ENCODE measurements at places on chromosomes 16 and 17.

- no peak for DNase-seq
Measured at GRCh38 chr17:73719588-73720071, 75.4 kb upstream of the SDK2 start.

- no peak for DNase-seq
Measured at GRCh38 chr17:71145486-71145885, 975.3 kb upstream of the SOX9 start.

GRCh38 chr17:48505788-48506187 lies 25.0 kb downstream of the HOXB1 start:
- no peak for DNase-seq

DNA sequence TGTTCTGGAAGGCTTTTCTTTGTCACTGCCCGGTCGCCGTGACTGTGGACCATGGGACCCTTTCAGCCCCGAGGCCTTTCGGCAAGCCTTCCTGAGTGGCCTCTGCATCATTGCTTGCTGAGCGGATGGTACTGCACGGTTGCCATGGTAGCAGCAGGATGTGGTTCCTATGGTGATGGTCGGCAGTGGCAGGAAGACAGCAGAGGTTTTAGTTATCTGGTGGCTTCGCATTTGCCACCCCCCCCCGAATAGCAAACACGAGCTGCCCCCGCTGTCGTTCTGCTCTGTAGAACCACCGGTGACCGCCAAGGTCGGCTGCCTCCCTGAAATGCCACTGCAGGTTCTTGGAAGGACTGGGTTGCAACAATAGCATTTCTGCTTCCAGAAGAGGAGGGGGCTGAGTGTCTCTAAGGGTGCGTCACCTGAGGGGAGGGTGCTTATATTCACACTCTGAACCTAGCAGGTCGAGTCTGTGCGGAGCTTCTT lies 76.6 kb downstream of the CMIP start:
- DNase-seq = no peak

DNA sequence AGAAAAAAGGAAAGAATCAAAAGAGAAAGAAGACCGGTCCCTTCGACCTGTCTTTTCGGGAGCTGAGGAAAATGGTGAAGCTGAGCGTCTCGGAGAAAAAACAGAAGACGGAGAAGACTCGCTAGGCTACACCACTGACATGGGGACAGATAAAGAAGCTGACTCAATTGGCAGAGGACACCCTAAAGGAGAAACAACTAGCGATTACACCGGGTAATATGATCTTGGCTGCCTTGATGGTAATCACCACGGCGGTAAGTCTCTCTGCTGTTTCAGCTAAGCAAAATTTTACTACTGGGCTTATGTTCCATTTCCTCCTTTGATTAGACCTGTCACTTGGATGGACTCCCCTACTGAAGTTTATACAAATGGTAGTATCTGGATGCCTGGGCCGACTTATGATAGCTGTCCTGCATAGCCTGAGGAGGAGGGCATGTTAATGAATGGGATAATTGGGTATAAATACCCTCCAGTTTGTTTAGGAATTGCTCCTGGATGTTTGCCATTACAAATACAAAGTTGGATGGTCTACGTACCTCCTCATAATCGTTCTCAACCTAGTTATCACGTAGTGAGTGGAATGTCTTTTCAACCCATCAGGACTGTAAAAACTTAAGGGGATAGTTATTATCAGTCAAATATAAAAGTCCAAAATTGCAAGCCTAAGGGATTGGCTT lies 24.1 kb downstream of the ALOX15B start:
- no peak for DNase-seq

DNA sequence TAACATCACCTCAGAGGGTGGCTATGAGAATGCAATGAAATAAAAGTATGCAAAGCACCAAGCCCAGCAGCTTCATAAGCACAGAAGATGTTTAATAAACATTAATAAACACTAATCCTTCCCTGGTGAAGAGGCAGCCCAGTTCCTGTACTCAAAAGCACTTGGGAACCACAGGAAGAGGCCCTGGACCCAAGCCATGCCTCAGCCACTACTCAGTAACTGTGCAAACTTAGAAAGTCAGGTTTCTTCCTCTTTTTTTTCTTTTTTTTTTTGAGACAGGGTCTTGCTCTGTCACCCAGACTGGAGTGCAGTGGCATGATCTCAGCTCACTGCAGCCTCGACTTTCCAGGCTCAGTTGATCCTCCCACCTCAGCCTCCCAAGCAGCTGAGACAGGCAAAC lies 5.3 kb downstream of the ARHGAP17 start:
- DNase-seq = no peak

DNA sequence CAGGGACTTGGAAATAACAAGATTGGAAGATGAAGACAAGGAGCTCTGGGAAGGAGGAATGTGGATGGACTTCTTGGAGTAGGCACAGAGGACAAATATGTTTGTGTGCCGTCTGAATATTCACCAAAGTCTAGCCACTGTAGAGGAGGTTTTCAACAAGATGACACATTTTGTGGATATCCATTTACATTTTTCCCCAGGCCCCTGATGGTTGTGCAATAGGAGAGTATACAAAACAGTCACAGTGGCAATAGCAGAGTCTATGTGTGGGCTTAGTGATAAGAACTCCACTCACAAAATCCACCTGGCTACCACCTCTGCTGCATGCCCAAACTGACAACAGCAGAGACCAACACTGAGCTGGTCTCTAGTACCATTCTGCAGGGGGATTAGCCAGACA lies 32.6 kb upstream of the RPL38 start:
- no peak for DNase-seq

- DNase-seq = no peak
Measured at GRCh38 chr17:64546716-64547115, 39.9 kb downstream of the CEP95 start.

- DNase-seq = no peak
Measured at GRCh38 chr17:63463771-63464170, 13.1 kb upstream of the ACE start.

Measured in vagina (tissue), 2 donors.